ENCODE measurements at places on chromosomes 16 and 17.

- DNase-seq: no peak
Measured at GRCh38 chr17:40551879-40552768, 13.1 kb downstream of the CCR7 start.

GRCh38 chr17:4987767-4988567 lies 492 bp upstream of the CAMTA2 start:
- DNase-seq: peak; percentile 2

DNA sequence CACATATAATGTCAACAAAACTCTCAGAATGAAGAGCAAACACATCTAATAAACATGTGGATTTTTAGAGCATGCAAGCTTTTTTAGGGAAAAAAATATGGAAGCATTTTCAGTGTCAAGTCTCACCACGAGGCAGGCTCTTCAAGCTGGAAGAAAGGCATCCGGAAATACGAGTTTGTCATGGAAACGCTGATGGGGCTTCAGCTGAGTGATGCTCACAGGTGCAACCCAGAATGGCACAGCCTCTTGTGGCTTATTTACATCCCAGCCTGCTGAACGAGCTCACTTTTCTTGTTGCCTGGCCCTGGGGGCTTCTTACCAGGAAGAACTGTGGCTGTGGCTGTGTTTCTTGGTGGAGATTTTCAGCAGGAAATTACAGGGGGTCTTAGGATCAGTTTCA lies 24.1 kb upstream of the DYNLL2 start:
- no peak for DNase-seq

DNA sequence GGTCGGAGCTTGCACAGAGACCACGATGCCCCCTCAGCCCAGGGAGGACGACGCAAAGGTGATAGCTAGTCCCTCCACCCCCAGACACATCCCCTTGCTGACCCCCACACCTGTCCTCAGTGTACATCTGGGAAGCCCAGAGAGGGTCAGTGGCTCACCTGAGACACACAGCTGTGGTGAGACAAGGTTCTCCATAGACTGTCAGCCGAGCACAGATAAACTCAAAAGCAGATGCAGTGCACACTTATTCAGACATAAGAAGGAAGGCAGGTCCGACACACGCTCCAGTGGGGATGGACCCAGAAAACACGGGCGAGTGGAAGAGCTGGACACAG lies 19.6 kb downstream of the CBFA2T3 start:
- DNase-seq: no peak

DNA sequence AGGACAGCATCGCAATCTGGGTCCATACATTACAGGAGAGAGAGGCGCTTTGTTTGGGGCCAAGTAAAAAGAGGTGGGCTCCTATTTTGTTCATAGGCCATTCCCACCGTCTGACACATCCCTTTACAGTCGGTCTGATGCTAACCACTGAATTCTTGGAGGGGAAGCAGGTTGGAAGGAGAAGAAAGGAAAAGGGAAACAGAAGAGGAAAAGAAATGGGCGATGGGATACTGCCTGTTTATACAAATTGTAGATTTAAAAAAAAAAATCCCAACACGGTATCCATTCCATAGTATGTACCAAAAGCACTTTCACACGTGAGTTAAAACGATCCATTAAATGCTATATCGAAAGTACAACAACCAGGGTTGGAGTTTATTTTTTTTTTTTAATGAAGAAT lies 4.0 kb upstream of the ZFHX3 start:
- DNase-seq: no peak

GRCh38 chr17:6077752-6078151 lies 7.6 kb downstream of the WSCD1 start:
- DNase-seq: no peak

DNA sequence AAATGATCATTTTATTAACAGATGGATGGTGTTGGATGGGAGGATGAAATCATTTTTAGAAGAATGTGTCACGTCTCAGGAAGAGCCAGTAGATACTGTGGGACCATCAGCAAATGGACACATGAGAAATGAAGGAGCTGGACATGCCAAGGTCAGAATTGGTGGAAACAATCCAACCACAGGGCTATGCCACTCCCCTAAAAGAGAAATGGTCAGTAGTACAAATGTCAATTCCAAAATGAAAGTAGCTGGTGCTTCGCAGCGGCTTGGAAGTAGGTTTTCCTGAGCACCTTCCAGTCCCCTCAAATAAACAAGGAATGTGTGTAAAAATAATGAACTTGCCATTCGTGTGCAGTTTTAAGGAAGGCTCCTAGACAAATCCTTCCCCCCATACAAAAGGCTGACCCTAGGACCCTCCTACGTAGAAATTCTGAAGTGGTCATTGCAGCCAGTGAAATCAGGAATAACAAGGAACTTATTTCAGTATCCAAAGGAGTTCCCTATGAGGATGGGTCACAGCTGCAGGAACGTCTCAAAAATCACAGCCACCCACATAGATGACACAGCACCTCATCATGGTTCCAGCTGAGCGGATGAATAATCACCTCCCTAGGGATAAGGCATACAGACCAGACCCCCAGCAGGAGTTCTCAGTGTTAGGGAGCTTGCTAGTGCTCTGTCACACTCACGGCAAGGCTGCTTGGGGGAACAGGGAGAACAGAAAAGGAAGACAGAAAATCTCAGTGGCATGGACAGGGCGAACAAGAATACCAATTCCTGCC lies 239.2 kb downstream of the HS3ST3A1 start:
- no peak for DNase-seq

- no peak for DNase-seq
Measured at GRCh38 chr17:17028059-17028877, 14.0 kb upstream of the MPRIP start.

DNA sequence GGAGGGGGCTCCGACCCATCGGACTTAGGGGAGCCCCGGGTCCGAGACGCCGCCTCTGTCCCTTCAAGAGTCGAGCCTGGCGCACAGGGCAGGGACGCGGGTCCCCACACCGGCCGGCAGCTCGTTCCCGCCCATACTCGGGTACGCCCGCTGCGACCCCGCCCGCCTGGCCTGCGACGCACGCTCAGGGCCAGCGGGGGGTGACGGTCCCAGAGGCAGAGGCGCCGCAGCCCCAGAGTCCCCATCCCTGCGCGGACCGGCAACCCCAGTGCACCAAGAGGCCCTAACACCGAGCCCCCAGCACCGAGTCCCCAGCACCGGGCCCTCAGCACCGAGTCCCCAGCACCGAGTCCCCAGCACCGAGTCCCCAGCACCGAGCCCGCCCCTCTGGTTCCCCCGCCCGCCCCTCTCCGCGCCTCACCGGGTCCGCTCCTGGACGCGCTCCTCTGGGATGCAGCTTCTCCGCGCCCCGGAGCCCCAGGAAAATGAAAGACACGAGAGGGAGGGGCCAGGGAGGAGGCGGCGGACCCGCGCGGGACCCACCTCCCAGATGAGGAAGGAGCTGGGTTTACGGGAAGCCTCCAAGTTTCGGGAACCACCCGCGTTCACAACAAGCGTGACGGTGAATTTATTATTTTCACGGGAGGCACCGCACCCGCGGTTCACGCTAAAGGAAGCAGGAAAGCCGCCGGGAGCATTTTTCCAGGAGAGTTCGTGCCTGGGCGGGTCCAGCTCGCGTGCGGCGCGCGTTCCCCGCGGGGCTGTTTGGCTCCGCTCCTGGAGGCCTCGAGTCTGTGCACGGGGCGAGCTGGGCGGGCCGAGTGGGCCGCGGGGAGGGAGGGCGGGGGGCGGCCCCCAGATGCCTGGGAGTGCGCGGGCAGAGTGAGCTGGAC lies at the start of gene SECTM1:
Gene SECTM1, minus strand, starts transcription at position 488 of the 893 bp plus-strand sequence. CDS start 6,526 bp downstream, outside the sequence.
- DNase-seq: no peak

- DNase-seq: no peak
Measured at GRCh38 chr17:36808180-36808661, 129.1 kb upstream of the LHX1 start.

DNA sequence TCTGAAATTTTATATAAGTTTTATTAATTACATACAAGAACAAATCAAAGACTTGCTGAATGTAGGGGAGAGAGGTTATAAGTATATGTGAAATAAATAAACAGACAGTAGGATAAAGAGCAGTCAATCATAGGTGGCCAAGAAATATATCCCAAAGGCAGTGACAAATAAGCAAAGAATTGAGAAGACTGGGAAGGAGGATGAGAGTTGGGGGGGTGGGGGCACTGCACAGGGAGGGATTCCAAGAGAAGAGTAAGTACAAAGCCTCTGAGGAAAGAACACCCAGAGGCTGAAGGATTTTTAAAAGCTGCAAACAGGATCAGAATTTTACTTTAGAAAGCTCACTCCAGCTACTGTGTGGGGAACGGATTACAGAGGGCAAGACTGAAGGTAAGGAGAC lies 2.8 kb downstream of the PELP1 start:
- DNase-seq: no peak

Measured in AML-193 (cell line).